ENCODE measurements at places on chromosomes 6 and 20.

DNA sequence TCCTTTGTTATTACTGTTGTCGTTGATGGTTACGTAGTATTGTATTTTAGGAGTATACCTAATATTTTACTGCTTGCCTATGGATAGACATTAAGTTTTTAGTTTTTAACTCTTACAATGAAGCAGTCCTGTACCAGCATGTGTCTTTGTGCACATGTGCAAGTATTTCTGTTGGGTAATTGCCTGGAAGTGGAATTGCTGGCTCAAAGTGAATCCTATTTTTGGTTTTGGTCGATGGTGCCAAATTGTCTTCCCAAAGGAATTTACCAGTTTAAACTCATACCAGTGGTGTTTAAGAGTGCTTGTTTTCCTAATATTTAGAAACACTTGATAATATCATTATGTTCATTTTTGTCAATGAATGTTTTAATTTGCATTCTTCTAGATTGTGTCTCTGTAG, 75.5 kb downstream of the ANKS1A start:
- DNase-seq: no peak

GRCh38 chr6:160519133-160519532, 144.9 kb downstream of the LPA start:
- DNase-seq: no peak

GRCh38 chr6:132816660-132817059, 2.3 kb downstream of the RPS12 start:
- no peak for DNase-seq

DNA sequence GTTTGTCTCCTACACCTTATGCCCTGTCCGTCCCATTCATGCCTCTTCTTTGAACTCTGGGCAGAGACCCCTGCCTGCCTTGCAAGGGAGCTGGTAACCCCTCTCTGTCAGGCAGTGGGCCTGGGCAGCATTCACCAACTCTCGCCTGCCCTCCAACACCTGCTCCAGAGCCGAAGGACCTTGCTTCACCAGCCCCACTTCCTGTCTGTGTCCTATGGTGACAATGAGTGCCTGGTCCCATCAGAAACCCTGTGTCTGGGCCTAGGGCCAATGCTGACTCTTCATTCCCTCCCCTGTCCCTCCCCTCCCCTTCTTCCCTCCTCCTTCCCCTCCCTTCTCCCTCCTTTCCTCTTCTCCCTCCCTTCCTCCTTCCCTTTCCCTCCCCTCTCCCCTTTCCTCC, 22.8 kb upstream of the PCMTD2 start:
- DNase-seq: no peak

DNA sequence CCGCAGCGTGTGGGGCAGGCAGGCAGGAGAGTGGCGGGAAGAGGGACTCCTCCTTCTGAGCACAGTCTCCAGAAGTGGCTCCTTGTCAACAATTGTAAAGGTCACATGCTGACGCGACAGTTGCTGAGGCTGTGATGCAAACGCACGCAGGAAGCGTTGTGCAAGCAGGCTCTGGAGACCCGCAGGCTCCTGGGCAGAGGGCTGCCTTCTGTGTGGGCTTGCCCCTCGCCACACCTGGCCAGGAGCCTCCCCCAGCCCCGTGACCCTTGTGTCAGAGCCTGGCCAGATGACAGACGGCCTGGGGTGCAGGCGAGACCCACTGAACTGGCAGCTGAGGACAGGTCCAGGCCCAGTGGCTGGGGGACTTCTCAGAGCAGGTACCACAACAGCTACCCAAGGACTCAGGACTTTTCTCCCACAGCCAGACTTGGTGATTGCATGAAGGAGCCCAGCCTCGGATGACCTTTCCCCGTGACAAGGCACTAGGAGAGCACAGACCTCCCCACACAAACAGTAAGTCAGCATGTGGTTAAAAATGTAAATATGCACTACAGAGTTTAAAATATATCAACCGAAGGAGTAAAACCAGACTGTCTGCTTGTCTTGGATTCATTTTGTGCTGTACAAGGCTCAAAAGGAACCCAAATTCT, 222.1 kb upstream of the RREB1 start:
- DNase-seq: peak; percentile 31

DNA sequence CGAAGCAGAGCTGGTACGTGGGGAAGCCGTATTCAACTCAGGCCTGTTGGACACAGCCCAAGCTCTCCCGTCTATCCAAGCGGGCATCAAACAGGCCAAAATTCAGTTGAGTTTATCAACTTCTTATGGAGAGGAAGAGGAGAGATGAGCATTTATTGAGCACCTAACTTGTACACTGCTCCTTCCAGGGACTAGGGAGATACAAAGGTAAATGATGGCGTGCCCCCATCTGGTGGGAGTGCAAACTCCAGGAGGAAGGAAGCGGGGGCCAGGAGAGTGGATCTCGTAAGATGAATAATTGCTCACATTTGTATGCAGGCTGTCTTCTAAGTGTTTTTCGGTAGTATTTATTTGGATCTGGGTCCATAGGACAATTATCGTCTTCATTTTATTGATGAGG, 146.6 kb downstream of the SOBP start:
- DNase-seq: no peak

DNA sequence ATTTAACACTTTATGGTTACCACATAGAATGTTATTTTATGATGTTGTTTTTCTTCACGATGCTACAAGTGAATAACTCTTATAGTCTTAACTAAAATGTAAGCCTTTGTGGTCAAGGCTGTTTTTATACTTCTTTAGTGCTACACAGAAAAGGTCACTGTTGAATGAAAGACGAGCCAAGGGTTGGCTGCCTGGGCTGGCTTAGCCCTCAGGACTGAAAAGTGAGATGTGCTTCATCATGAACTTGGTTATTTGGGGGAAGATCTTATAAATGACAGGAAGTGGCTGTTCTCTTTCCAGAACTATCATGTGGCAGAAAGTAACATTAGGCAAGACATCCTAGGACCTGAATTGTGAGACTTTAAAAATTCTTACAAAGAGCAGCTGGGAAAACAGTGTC, 404.0 kb downstream of the BTBD3 start:
- no peak for DNase-seq

DNA sequence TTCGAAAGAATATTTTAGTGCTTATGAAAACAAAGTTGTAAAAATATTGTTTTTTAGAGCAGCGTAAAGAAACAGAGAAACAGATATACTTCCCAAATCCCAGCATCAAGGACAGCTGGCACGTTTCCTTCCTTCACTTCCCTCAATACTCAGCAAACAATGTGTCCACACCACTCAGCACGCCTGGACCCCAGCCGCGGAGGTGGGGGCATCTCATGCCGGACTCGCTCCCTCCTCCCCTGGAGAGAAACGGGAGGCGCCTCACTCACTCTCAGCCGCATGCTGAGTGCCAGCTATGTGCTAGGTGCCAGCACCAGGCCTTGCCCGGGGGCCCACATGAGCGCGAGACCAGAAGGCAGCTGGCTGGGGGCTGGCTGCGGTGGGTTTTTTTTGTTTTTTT, 34.7 kb downstream of the SLC2A4RG start:
- no peak for DNase-seq

DNA sequence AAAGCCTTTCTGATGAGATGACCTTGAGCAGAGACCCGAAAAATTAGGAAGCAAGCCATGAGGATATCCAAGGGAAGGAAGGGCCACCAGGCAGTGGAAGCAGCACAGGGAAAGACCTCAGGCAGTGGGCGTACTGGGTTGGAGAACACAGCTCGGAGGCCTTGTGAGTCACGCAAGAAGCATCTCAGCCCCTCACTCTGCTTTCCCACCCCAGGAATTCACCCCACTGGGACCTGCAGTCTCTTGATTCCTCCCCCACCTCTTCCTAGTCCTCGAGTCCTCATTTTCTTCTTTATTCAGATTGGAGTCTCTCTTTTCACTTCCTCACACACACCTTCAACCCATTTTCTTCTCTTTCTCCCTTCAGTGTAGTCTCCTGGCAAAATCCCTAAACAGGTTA, 27.0 kb downstream of the RPRD1B start:
- no peak for DNase-seq

GRCh38 chr6:40386200-40386599, 201.0 kb downstream of the LRFN2 start:
- DNase-seq: no peak

DNA sequence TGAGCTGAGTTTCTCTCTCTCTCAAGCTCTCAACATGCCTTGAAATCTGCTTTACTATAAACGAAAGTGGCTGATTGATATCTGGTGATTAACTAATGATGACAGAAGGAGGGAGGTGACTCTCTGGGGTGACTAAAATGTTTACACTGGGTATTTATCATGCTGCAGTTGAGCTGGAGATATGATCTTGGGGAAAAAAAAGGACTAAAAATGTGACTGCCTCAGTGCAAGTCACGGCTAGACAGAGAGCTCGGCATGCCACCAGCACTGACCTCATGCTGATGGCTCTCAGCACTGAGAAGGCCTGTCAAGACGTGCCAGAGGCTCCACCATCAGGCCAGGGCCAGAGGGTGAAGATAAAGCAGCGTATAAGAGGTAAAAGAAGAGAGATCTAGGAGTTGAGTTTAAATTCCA, 103.1 kb upstream of the SPACA1 start:
- peak; percentile 14 for DNase-seq

DNA sequence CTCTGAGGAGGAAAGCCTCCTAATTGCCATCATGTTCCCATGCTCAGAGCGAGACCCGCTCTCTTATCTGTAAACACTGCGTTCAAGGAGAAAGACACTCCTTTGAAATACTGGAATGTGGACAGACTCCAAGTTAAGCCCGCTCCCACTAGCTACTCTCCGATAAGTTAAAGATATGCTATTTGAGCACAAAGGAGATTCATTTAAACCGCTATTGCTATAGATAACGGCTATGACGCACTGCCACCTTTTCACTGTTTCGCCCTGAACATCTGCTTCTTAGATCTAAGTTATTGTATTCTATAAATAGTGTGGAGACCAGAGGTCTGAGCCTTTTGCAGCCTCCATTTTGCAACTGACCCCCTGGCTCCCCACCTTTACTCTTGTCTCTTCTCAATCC, 82.3 kb downstream of the GPX5 start:
- no peak for DNase-seq

DNA sequence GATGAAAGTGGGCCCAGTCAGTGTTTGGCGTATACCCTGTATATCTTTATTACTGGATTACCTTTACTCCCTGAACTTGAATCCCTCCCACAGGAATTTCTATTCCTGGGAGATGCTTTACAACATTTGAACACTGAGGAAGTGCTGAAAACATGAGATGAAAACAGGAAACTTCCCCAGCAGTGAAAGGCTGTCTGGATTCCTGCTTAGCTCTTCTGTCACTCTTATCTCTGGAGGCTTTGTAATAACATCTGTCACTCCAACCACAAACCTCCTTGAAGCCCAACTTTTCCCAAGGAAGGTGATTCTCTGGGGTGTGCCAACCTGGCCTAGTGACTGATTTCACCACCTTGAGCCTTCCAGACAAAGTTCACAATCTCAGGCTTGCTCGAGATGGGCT, 264.5 kb upstream of the BMP2 start:
- DNase-seq: no peak

DNA sequence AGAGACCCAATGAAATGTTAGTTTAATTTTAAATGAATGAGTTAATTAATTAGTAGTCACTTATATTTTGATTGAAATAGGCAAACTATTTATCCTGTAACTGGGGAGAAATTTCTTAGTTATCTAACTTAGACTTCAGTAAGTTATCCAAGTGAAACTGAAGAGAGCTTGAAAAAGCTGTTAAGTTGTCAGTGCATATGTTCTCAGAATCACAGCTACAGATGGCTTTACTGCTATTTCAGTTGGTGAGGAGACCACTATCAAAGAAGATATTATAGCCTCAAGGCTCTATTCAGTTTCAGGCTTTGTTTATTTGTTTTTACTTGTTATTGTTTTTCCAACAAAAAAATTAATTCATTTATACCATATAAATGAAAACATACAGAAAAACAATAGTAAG, 404.1 kb downstream of the C6orf118 start:
- DNase-seq: no peak

GRCh38 chr20:42957018-42957703, 232.5 kb downstream of the PTPRT start:
- no peak for DNase-seq

DNA sequence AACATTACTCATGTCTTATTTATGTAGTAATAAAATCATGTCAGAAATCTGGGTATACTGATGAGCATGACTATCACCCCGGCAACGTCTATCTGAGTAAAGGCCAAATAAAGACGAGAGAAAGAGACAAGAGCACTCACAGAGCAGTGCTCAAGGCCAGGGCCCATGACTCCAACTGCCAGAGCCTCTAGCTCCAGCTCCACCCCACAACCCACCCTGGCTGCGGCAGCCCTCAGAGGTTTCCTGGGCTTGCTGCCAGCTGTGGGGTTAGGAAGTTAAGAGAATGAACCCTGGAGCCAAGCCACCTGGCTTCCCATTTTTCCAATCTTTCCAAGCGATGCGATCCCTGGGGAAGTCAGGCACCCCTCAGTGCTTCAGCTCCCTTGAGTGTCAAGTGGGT, 92.0 kb upstream of the PAX1 start:
- no peak for DNase-seq

DNA sequence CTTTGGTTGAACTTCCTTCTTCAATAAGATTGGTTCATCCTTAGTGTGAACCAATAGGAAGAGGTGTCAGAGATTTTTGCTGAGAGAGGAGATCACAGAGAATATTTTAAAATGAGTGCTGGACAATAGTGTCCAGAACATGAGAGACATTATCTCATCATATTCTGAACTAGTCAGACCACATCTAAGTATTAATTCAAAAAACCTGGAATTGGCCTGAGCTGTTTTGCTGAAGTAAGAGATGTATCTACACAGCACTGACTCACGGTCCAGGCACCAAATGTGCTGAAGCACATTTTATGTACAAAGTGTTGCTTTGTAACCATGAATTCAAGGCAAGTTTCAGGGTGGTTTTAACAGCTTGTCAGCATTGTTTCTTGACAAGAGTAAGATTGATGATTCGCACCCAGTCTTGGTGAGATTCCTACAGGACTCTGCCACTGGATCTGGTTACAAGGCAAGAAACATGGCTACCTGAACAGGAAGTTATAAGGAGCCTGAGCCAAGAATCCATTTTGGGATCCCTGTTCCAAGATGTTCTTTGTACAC, 178.2 kb upstream of the HEY2 start:
- DNase-seq: no peak

DNA sequence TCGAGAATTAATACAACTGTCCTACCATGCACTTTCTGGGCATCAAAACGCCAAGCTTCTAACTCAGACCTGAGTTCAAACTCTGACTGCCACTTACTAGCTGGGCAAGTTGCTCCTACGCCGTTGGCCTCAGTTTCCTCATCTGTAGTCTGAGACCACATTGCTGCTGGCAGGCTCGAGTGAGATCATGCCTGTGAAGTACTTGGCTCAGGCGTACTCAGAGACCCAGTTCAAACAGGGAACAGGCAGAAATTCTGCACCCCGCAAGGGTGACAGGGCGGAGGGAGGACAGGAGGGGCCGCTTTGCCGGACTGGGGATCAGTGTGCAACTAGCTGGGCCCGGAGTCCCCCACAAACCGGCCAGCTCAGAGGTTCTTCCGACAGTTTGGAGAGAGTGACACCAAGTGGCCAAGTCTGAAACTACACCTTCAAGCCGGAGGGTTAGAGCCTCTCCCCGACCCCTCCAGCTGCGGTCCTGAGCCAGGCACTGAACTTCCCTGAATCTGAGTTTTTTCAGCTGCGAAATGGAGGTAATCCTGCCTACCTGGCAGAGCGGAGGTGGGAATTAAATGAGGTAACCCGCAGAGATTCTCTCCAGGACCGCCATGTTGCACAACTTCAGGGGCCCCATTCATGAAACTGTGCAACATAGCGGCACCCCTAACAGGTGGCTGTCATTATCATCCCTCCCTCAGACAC, 46.0 kb upstream of the PTPN1 start:
- peak; percentile 44 for DNase-seq
